ENCODE measurements at places on chromosomes 7 and 10.

- DNase-seq: no peak
Observed at GRCh38 chr7:45219130-45219529, 61.5 kb downstream of the RAMP3 start.

DNA sequence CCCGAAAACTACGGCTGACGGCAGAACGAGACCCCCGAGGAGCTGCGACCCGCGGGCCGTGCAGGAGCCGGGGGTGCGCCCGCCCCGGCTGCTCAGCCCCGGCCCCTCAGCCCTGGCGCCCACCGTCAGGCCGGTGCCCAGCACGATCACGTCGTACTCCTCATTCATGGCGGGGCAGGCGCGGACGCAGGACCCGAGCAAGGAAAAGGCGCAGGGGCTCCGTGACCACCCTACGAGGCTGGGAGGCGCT, 218 bp downstream of the GDI2 start:
- peak; percentile 6 for DNase-seq

GRCh38 chr7:121341933-121342332, 13.1 kb downstream of the WNT16 start:
- no peak for DNase-seq

- DNase-seq: no peak
Observed at GRCh38 chr10:91598211-91598977, 34.5 kb downstream of the PPP1R3C start.

DNA sequence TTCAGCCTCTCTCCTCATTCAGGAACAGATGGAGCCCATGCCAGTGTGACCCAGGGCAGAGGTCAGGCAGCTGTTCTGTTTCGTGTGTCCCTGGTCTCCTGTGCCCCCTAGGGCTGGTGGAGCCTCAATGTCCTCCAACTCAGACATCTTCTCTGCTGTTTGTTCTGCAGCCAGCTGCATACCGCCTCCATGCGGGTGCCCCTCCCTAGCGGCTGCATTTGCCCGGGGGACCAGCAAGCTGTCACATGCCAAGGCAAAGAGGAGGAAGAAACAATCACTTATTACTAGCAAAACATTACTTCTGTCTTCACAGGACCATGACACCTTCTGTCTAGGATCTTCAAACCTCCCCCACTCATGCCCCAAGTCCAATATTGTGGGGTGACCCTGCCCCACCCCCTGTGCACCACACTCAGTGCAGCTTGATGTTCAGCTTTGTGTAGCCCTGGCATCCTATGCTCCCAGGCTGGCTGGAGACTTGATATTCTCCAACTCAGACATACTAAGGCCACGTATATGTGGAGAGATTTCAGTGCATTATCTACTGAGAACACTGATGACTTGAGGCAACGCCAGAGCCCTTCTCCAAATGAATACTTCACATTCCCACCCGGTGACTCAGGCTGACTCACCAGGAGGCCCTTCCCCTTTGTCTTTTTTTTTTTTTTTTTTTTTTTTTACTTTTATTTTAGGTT, 188.9 kb downstream of the SKIDA1 start:
- no peak for DNase-seq

DNA sequence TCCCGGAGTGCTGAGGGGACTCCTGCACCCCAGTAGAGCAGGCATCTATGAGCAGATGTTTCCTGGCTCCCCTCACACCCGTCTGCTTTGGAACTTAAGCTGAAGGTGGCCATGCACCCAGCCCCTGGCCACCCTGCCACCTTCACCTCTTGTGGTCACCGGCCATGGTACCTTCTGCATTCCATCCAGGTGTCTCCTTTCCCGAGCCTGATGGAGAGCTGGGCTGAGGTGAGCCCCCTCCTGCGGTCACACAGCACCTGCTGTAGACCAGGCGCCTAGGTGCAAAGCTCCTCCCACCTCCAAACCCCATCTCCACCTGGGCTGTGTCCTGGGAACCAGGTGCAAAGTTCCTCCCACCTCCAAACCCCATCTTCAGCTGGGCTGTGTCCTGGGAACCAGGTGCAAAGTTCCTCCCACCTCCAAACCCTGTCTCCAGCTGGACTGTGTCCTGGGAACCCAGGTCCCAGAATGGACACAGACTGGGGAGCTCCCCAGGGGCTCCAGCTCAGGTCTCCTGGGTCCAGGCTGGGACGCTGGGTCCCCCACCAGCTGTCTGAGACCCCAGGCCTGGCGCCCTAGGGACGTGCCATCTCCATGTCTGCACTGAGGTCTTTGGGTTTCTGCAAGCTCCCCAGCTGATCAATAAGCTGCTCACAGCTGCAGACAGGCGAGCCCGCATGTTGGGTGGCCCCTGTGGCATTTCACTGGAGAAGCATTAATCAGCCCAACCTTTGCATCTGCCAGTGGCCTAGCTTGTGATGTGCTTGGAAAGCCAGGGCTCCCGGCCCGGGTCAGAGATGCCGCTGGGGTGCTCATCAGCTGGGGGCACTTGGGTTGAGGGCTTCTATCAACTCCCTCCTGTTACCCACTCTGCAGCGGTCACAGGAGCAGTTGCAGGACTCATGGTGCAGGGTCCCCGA, 61.2 kb upstream of the INPP5A start:
- DNase-seq: no peak

- DNase-seq: no peak
Observed at GRCh38 chr10:128062881-128063563, 63.2 kb downstream of the MKI67 start.

GRCh38 chr10:79044036-79044632, 24.6 kb upstream of the ZMIZ1 start:
- no peak for DNase-seq

DNA sequence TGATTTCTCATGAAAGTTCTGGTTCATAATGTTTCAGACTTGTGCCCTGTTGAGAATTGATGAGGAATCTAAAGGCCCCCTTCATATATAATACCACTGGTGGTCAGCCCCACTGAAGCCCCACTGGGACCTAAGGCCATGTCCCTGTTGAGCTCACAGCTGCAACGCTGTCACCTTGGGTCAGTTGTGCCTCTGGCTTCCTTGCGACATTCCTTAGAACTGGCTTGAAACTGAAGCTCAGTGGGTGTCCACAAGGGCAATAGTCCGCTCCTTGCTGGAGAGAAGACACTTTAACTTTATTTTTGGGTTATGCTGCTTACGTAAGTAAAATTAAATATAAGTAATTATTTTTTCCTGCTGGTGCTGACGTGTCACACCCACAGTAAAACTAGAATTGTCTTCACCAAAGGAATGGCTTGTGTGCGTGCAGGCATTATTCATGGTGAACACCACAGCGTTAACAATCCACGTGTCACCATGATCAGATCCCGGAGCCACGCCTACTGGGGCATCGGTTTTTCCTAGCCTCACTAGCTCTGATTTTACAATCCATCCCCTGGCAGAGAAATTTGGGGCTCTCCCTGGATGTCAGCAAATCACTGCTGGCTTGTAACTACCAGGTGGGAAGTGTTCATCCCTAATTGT, 66.5 kb downstream of the BICC1 start:
- no peak for DNase-seq

GRCh38 chr10:30857803-30858202, 173.9 kb downstream of the ZNF438 start:
- no peak for DNase-seq

GRCh38 chr7:117158941-117159697, 163.7 kb downstream of the WNT2 start:
- no peak for DNase-seq

DNA sequence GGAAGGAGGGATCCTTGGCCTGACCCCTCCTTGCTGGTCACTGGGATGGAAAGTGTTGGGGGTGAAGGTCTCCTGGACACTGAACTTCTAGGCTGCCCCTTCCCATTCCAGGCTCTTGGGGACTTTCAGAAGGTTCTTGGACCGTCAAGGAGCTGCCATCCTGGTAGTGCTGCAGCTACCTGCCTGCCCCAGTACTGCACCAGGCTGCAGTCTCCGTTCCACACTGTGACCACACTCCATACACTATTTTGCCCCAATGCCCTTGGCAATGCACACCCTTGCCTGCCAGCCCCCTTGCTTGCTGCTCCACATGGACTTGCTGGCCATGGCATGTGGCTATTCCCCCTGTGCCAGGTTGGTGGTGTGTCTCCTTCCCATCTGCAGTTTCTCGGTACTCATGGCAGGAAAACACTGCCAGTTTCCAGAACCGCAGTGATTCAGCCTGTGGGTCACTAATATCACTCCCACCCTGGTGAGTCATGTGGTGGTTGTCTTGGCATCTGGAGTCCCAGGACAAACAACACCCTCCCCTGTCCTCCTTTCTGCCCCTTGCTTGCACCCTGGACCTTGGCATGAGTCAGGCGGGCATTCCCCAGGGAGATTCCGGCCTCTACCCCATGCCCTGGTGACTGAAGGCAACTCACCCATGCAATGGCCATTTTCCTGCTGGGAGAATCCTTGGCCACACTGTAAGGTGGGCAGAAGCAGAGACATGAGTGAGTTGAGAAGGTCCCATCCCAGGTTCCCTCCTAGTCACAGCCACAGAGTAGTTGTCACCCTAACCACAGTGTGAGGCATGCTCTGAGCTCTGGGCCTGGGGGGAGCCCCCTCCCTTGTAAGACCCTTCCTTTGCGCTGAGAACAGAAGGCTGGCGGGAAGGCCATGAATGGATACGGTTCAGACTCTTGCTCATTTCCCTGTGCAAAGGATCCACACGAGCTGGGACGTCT, 32.8 kb downstream of the GOLGA7B start:
- DNase-seq: no peak

GRCh38 chr7:20424500-20424899, 93.8 kb downstream of the ITGB8 start:
- DNase-seq: no peak

GRCh38 chr7:129334473-129334872, 99.8 kb upstream of the STRIP2 start:
- no peak for DNase-seq

GRCh38 chr7:36986948-36987724, 262.8 kb upstream of the AOAH start:
- DNase-seq: peak; percentile 28

GRCh38 chr7:66033471-66034385, 41.9 kb upstream of the ASL start:
- no peak for DNase-seq

GRCh38 chr7:35261041-35261440, 7.1 kb upstream of the TBX20 start:
- DNase-seq: no peak

- DNase-seq: no peak
Observed at GRCh38 chr10:63206576-63206975, 73.4 kb downstream of the NRBF2 start.

- DNase-seq: no peak
Observed at GRCh38 chr7:21504021-21504420, 38.8 kb upstream of the DNAH11 start.

DNA sequence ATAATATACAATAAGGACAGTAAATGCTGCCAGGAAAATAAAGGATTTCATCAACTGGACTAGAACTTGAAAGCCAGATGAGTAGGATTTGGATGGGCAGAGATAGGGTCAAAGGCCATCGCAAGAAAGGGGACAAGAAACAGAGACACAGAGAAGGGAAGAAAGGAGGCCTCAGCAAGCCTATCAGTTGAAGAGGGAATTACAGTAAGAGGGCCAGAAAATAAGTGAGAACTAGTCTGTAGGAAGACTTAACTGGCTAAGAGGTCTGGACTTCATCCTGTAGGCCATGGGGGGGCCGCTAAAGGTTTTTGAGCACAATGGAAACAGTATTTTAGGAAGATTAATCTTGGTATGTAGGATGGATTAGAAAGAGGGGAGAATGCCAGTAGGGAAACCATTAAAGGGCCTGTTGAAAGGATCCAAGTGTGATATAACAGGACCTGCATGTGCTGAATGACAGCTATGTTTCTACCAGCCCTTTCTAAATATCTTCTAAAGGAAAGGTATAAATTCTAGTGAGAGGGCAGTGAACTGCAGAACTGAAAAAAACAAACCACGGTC, 174.4 kb downstream of the CHCHD3 start:
- DNase-seq: no peak

DNA sequence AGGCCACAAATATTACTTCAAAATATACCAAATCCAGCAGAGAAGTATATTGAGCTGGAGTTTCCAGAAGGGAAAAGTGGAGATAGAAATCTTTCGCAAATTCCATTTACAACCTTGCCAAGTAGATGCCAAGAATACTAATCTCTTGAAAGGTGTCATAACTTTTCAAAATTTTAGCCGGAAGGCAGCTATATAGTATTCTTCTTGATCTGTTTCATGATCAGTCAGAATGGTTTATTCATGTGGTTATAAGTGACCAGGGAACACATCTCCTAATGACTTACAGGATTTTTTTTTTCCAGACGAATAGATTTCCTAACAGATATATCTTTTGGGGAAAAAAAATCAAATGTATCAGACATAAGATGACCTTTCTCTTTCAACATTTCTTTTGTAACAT, 270.7 kb downstream of the TSPAN12 start:
- no peak for DNase-seq

GRCh38 chr10:113423981-113424721, 128.7 kb upstream of the HABP2 start:
- no peak for DNase-seq

GRCh38 chr10:78938695-78939672, 129.8 kb upstream of the ZMIZ1 start:
- DNase-seq: no peak

DNA sequence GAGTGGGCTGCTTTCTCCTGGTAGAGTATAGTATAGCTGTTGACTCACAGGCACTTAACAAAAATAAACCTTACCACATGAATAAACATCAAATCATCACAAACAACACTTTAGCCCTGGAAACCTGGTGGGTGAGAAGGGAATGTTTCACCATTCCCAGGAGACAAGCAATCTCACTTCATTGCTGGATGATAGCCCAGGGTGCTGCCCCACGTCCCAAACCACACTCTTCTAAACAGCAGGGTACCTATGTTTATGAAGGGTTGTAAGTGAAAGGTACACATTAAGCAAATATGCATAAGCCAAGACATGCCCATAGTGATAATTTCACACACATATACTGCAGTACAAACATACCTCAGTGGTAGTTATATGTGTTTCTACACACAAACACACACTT, 276.2 kb downstream of the FGFR2 start:
- no peak for DNase-seq

DNA sequence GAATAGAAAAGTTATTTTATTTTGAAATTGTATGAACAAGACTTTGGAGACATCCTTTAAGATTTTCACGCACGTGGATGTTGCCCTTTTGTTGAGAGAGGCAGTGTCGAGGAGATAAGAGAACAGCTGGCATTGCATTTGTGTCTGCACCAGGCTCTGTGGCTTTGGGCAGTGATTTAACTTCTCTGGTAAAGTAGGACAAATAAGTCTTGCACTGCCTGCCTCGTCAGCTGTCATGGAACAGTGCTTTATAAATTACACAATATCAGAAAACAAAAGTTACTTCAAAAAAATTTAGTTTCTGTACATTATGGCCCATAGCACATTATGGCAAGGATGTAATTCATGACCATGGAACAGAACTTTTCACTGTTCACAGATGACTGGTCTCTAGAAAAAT, 20.1 kb downstream of the SNX10 start:
- DNase-seq: no peak

DNA sequence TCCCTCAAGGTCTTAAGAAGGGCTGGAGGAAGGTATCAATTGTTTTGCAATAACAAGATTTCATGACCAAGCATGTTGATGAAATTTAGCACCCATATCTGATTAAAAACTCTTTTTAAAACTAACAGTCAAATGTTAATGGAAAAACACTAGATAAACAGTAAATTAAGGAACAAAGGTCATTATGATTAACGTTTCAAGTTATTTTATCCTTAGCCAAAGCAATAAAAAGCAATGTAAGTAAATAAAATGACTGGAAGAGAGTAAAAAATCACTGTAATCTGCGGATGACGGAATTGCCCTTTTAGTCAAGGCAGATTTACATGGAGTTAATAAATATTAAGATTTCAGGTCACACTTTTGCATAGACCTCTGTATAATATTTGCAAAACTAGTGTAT, 179.5 kb upstream of the KLF6 start:
- DNase-seq: no peak

- no peak for DNase-seq
Observed at GRCh38 chr7:140745266-140746058, 49.0 kb downstream of the NDUFB2 start.

Measured in stimulated activated CD8-positive, alpha-beta memory T cell treated with anti-CD3 and anti-CD28 coated beads, Interleukin-2, amount 100 ng/mL, for 1 hour (primary cell).